Hepatic stellate cell (primary cell): ENCODE measurements at places on chromosomes 2 and 18.
A peak's percentile ranks its signal among the peaks of the same experiment; 100 is the strongest.

GRCh38 chr2:96254571-96254970 is 11.2 kb downstream of the TMEM127 start:
- DNase-seq, result no peak

DNA sequence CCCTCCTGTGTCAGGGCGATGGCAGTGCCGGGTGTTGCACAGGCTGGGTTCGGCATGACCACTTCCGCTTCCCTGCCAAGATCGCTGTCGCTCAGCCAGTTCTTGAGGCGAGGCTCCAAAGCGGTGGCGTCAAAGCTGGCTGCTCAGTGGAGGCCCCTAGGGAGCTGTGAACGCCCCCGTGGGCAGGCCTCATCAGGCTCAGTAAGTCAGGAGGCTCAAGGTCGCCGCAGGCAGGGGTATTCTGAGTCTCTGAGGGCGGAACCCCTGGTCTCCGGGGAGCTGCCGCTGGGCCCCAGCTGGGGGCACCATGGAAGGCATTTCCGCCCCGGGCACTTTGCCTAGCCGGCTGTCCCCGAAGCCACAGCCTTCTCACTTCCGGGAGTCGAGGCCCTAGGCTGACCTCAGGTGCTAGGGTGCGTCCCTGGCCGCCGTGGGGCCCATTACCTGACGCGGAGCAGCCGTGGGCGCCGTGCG is 210.4 kb downstream of the SOCS6 start:
- DNase-seq, result no peak

DNA sequence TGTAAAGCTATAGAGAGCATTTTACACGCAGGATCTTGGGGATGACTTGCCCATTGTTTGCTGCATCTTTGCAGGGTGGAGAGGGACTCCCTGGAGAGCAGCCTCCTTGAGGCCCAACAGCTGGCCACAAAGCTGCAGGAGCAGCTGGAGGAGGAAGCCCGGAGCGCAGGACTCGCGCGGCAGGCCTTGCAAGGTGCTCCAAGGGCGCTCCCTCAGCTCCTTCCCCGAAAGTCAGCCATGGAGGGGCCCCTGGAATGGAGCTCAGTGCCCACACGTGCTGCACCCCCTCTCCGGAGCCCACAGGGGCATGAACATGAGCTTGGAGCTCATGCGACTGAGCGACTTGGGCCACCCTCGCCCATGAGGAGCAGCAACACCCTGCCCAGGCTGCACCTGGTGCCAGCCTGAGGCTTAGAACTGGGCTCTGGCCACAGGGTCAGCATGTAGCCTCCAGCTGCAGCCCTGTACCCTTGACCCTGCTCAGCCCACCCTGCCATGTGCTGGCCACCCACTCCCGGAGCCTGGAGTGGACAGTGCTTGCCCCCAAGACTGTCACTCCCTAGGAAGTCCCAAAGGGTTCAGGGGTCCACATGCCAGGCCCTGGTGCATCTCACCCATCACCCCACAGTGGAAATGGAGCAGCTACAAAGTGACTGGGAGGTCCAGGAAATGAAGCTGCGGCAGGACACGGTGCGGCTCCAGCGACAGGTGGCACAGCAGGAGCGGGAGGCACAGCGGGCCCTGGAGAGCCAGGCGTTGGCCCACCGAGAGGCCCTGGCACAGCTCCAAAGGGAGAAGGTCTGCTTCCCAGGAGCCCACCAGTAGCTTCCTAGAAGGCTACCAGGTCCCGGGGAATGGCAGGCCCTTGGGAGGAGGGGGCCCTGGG is 43.0 kb downstream of the CROCC2 start:
- no peak for DNase-seq

- DNase-seq, result no peak
These were observed 94.5 kb downstream of the ZBTB7C start for GRCh38 chr18:48314690-48315089.

DNA sequence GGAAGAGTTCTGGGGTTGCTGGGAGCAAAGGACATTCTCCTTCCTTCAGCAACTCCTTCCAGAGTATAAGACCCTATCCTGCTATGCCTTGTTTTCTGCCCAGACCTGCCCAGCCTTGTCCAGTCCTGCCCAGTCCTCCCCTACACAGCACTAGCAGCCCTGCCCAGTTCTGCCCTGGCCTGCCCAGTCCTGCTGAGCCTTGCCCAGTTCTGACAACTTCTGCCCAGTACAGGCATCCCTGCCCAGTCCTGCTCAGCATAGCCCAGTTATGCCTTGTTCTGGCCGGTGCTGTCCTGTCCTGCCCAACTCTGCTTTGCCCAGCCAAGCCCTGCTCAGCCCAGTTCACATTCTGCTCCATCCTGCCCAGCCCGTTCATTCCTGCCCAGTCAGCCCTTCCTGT is 44.9 kb upstream of the ALK start:
- DNase-seq, result no peak

DNA sequence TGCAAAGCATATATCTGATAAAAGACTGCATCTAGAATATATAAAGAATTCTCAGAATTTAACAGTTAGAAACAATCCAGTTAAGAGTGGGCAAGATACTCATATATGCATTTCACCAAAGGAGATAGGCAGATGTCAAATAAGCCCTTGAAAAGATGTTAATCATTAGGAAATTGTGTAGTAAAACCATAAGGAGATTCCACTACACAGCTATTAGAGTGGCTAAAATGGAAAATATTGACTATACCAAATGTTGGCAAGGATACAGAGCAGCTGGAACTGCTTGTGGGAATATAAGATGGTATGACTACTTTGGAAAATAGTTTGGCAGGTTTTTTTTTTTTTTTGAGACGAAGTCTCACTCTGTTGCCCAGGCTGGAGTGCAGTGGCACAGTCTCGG is 59.5 kb downstream of the CAB39 start:
- no peak for DNase-seq

DNA sequence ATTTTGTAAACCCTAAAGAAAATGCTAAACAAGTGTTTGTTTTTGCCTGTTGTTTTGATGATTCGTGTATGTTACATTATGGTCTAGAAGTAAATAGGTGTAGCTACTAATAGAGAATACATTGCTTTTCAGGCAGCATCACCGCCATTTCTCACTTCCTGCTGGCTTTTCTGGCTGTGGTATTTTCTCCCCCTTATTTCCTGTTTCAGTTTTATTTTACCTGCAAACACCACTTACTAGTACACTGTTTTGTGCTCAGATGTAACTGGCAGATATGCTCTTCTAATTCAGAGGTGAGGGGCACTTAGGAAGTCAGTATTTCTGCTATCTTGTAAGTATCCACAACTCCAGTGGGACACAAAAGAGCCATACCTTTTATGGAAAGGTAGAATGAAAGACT is 38.1 kb upstream of the SLC3A1 start:
- no peak for DNase-seq

GRCh38 chr2:176177580-176178037 is 10.9 kb upstream of the HOXD1 start:
- DNase-seq, result no peak

DNA sequence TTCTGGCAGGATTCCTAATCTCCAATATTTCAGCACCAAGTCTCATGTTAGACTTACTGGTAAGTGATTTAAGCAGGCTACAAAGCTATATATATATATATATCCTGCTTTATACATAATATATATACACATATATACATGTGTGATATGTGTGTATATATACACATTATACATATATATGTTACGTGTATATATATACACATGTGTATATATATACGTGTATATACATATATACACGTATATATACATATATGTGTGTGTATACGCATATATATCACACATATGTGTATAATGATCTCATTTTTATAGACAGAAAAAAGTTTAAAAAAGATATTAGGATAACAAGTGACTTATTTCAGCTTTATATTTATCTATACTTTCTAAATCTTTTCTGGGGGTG is 41.6 kb downstream of the MEMO1 start:
- no peak for DNase-seq

DNA sequence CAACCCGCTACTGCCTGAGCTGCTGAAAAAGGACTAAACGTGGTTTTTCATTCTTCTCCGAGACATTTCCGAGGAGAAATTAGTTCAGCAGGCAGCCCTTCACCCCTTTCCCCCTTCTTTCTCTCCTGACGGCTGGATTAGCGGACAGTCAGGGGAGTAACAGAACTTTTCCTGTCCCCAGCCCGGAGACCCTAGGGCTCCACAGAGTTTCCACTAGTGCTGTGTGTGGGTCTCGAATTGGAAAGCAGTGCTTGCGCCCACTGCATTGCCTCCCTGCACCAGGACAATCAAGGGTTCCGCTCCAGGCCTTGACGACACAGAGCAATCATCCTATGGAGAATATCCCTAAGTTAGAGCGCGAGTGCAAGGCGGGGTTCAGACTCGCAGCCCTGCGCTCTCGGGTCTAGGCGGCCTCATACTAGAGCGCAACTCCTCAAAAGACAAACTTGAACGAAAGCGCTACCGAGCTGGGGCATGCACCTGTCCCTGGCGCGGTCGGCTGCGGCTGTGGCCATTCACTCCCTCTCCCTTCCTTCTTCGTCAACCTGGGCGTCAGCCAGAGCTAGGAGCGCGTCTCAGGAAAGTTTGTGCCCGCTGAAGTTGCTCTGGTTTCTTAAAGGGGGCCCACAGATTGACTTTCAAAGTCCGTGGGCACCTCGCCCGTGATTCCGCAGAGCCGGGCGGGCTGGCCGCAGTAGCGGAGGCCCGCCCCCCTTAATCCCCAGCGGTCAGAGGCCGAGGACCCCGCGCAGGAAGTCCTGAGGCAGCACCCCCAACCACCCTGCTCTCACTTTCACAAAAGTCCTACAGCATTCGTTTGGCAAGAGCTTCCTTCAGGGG is 801 bp downstream of the OSR1 start:
- DNase-seq, result peak; percentile 56

DNA sequence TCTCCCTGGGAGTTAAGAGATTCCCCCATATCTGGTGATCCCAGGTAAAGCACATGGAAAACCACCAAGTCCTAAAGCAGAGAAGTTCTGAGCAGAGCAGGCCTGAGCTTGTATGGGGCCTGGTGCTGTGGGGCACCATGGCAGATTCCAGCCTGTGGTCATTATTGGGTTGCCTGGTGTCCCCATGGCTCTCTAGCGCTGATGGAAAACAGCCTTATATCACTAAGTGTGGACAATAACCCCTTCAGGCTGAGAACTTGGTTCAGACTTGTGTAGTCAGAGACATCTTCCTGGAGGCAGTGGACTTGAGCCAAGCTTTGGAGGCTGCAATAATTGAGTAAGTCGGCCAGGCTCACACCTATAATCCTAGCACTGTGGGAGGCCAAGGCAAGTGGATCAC is 96.8 kb downstream of the MCFD2 start:
- no peak for DNase-seq

GRCh38 chr2:182652326-182652725 is 63.7 kb upstream of the DNAJC10 start:
- no peak for DNase-seq

DNA sequence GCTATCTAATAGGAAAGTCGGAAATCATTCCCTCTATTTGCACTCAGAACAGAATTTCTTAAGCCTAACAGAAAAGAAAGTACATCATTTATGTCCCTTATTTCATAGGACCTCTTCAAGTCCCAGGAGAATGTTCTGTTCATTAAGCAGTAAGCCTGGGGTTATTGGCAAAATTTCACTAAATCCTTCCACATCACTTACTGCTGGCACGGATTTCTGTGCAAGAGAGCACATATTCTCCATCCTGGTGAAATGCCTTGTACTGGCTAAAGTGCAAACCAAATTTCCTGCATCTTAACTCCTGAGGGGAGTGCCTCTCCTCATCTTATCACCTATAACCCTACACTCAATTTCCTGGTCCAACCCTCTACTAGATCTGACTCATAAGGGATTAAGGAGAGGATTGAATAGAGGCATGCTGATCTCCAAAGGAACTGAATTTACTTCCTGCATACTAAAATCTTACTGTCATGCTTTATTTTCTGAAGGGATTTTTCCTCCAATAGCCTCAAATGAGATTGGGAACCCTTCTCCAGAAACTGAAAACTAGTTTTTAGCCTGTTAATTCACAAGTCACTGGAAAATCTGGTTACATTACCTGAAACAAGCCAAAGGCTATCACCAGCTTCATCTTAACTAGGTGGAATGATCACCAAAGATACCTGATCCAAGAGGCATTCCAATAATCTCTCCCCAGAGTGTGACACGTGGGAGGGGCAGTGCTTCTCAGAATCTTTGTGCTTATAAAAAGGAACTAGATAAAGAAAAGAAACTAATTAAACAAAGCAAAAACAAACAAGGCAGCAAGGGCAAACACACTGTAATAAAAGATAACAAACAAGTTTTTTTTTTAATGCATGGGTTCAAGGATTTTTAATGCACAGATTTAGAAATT is 311.1 kb downstream of the NR4A2 start:
- DNase-seq, result no peak

GRCh38 chr2:165147186-165148045 is 56.4 kb downstream of the SCN3A start:
- no peak for DNase-seq

DNA sequence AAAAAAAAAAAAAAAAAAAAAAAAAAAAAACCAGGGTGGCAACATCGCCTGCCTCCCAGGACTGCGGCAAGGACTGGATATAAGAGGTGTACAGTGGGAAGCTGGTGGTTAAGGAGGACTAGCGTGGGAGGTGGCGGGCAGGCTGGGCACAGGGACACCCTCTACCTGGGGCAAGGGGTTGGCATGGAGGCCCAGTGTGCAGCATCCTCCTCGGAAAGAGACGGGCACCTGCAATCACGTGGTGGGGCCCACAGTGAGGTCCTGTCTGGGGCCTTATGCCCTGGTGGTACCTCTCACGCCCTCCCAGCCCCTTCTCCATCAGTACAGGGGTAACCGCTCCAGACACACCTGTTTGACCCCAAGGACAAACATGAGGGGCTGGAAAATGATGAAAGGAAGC is 27.9 kb downstream of the PXDN start:
- DNase-seq, result no peak

GRCh38 chr2:152047824-152048471 is 50.9 kb downstream of the CACNB4 start:
- no peak for DNase-seq

DNA sequence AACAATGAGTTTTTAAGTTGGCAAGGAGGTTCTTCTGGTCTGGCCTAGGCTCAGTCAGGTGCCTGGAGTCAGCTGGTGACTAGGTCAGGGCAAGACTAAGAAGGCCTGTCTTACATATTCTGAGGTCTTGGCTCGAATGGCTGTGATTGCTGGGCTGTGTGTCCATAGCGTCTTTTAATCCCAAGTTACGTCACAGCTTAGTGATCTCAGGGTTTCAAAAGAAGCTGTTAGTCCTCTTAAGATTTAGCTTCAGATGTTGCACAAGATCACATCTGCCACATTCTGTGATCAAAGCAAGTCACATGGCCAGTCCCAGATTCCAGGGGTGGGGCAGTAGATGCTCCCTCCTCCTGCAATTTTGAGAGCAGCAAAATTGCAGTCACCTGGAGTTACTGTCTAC is 61.3 kb downstream of the PKP4 start:
- DNase-seq, result no peak

GRCh38 chr2:33038799-33039198 is 92.0 kb downstream of the LTBP1 start:
- no peak for DNase-seq

- DNase-seq, result no peak
These were observed 271.4 kb downstream of the PIEZO2 start for GRCh38 chr18:10877987-10878386.

DNA sequence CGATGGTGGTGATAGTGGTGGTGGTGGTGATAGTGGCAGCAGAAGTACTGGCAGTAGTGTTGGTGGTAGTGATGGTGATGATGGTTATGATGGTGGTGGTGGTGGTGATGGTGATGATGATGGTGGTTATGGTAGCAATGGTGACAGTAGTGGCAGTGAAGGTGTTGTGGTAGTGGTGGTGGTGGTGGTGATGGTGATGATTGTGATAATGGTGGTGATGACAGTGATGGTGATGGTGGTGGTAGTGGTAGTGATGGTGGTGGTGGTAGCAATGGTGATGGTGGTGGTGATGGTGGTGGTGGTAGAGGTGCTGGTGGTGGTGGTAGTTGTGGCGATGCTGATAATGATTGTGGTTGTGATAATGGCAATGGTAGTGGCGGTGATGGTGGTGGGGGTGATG is 126.5 kb downstream of the AFF3 start:
- DNase-seq, result no peak
